HCT116 (cell line): ENCODE measurements at places on chromosomes 12 and 14. TPM values are rescaled to one million over a fixed set of nuclear protein-coding genes. Genes with fewer than 3 reads are reported as not detected.

GRCh38 chr14:70887737-70888499 is 19.3 kb upstream of the PCNX1 start:
- no peaks in the 10 kb centered on the region for H3K36me3 ChIP-seq
- H3K4me1 ChIP-seq: no peaks in the 10 kb centered on the region
- no peaks in the 10 kb centered on the region for H3K27me3 ChIP-seq
- H3K4me3 ChIP-seq: no peak overlapping the region
- no peak overlapping the region for H3K27ac ChIP-seq

Gene EMP1
- 110 TPM for total RNA-seq

Gene KCNJ8
- 0.17 TPM for total RNA-seq

- no peak for DNase-seq
- no peak overlapping the region for H3K27ac ChIP-seq
- no peaks in the 10 kb centered on the region for H3K36me3 ChIP-seq
- no peaks in the 10 kb centered on the region for H3K27me3 ChIP-seq
- no peaks in the 10 kb centered on the region for H3K4me1 ChIP-seq
- no peak overlapping the region for H3K4me3 ChIP-seq
Measured at GRCh38 chr12:129614221-129614885, 289.5 kb downstream of the TMEM132D start.

DNA sequence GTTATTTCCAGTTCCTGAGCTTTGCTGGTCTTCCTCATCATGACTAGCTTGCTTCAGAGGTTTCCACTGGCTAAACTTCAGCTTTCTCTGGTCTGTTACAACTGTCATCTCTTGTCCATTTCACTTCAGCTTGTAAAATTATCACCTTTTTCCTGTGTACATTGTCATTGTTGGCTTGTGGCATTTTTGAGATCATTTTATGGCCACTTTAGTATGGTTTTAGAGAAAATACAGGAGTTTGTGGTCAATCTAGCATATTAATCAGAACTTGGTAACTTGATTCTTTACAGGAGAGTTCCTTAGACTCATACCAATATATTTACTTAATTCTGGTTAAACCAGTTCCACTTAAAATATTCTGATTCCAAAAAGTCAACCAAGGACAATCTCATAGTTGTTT is 235.9 kb upstream of the KITLG start:
- H3K4me3 ChIP-seq: no peak overlapping the region
- no peaks in the 10 kb centered on the region for H3K36me3 ChIP-seq
- peaks cover 12% of the 10 kb centered on the region; the same call in 1 of the 2 replicates for H3K4me1 ChIP-seq
- no peak for DNase-seq
